ENCODE measurements at places on chromosomes 4 and X.

GRCh38 chr4:128502818-128503527 lies 215.4 kb upstream of the PGRMC2 start:
- DNase-seq: no peak

DNA sequence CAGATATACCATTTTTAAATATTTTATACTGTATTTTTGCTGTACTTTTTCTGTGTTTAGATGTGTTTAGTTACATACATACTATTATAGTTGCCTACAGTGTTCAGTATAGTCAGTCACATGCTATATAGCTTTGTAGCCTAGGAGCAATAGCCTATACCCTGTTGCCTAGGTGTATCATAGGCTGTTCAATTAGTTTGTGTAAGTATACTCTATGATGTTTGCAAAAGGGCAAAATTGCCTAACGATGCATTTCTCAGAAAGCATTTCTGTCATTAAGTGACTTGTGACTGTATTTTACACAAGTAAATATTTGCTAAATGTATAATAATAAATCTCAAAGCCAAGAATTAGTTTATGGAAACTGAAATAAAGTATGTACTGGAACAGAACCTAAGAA lies 9.5 kb downstream of the ETFDH start:
- DNase-seq: no peak

DNA sequence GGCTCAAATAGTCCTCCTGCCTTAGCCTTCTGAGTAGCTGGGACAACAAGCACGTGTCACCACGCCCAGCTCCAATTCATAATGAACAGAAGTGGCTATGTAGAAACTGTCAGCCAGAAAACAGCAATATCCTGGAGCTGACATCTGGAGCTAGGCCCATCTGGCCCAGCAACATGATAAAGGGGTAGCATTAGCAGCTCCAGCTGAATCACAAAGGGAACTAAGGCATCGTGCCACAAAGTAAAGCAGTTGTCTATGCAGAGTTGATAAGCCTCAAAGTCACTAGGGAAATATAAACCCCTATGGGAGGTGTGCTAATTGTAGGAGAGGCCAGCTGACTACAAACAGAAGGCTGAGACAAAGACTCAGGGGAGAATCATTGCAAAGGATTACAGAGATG lies 270.5 kb upstream of the GPC4 start:
- DNase-seq: no peak

GRCh38 chr4:184395971-184396391 lies 78.4 kb downstream of the IRF2 start:
- no peak for DNase-seq

- DNase-seq: no peak
Observed at GRCh38 chr4:111441687-111442086, 703.6 kb upstream of the FAM241A start.

- DNase-seq: no peak
Observed at GRCh38 chr4:124487651-124488050, 224.9 kb downstream of the ANKRD50 start.

DNA sequence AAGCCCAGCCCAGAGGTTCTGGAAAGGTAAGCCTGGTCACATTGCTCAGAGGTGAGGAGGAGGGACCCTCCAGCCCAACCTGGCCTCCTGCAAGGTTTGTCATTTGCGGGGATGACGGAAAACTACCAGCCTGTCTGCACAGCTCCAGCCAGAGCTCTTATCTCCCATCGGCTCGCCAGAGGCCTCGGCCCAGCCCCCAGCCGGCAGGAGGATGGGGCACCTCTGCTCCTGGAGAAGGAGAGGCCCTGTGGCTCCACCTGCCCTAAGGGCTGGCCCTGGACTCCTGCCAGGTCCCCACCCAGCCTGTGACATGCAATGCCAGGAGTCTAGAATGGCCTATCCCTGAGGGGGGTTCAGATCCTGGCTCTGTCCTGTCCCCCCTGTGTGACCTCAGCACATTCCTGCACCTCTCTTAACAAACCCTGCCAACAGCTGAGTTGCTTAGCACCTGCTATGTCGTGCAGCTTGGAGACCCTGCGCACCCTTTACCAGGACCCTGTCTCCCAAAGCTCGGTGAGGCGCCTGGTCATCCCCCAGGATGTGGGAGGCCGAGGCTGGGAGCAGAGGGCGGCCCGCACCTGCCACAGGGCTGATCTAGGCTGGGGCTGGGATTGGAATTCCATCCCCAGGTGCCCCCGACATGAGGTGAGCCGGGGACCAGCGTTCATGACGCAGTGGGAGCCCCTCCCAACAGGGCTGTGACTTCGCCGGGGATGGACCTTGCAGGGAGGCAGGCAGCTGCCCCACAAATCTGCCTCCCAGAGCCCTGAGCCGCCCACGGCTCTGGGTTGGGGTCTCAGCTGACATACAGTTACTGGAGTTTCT lies 14.4 kb downstream of the ADRA2C start:
- no peak for DNase-seq

DNA sequence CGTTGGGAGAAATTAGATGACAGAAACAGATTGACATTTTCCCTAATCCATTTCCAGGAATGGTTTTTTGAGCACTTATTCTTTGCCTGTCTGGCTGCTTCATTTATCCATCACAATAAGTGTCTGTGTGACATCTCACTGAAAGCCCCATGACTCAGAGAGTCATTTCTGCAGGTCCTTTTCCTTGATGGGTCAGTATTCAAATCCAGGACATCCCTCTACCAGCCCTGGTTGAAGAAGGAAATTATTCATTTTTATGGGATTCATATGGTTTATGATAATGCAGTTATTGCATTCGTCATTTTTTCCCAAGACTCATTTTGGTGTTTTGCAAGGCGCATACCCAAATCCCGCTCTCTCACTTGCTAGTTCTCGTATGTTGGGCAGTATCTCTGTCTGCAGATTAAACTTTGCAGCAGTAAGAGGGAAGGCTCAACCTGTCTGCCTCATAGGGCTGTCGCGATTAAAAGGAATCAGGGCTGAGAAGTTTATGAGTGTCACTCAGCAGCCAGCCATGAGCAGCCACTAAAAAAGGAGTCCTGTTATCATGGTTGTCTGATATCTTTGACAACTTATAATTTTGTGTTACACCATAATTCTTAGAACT lies 44.0 kb downstream of the GYG2 start:
- no peak for DNase-seq

DNA sequence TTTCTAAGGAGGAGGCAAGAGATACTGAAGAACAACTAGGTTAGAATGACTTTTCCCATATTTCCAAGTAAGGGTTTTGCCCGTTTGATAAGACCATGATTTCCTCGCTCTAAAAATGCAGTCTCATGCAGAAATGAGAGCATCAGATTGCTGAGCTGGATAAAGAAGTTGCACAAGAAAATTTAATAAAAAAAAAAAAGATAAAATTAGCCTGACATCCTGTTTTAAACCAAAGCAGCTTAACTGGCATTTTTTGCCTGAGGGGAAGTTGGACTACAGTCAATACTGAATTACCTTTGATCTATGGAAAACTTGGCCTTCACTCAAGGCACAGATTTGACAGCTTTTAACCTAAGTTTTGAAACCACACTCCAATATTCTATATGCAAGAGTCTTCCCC lies 208.4 kb downstream of the GASK1B start:
- DNase-seq: no peak

- no peak for DNase-seq
Observed at GRCh38 chr4:100881283-100881682, 363.5 kb upstream of the EMCN start.

DNA sequence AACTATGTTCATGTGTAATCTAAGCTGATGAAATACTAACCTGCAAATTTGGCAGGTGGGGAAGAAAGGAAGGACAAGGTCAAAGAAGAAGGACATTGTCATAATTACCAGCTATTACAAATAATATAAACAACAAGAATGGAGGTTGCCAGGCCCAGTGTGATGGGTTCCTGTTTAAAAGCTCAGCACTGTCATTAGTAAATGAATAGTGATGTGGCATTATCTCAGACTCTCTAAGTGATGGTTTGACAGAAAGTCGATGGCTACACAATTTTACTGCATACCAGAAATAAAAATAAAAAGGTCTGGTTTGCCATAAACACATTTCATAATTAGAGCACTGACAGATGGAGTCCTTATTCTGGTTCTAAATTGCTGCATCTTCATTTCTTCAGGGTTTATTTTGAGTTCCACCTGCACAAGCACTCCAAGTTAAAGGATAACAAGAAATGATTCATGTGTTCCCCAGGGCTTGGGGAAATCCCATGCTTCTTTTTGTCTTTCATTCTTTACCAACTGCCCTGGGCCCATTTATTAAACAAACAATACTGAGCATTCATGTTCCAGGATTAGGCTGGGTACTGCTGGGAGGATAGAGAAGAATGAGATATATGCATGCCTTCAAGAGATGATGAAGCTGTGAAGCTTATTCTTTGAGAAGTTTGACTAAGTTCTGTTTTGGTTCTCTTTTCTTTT lies 367.8 kb upstream of the RASGEF1B start:
- no peak for DNase-seq

- no peak for DNase-seq
Observed at GRCh38 chr4:75514949-75515612, 808 bp downstream of the THAP6 start.

DNA sequence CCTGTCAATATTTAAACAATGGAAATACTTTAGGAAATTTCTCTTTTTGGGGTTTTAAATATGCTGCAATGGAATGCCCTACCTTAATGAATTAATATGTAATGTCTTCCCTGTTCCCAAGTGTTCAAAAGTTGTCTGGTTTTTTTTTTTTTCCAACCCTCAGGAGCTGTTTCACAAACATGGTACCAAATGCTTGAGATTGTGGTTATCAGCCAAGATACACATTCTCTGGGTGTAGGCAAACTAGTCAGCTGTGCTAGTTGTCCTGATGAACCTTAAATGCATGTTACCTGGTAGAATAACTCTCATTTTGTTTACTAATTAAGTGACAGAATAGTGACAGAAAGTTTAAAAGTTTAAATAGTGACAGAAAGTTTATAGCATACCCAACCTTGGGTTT lies 50.7 kb downstream of the FHL1 start:
- DNase-seq: no peak

DNA sequence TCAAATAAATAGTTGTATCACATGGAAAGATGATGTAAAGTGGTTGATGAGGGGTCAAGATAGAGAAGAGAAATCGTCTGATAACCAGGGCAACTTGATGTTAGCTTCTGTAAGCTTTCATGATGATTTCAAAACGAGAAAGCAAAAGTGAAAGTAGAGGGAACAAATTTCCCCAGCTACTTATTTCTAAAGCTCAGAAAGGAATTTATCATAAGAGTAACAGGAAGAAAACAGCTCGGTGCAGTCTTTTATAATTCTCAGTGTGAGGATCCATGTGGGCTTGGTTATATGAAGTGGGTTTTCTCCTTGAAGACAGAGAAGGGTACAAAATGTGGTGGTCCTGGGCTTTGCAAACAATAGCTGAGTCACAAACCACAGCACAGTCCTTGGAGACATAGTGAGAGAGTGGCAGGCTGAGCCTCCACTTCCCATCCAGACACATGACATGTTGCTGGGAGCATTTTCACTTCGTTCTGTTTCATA lies 32.1 kb upstream of the GLRA2 start:
- DNase-seq: no peak

DNA sequence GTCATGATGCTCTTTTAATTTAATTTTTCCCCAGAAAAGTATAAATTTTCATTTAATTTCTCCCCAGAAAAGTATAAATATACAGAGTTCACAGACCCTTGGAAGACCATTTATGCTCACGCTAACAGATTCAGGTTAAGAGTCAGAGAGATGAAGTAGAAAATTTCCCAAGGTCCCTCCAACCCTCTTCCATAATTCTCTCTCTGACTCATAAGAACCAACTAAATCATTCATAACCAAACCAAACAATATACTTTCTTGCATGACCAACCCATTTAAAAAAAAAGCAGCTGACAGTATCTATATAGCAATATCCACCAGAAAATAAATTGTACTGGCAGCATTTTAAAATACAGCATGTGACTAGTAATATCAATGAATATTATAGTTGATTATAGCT lies 3.9 kb downstream of the KLHL8 start:
- DNase-seq: no peak

GRCh38 chr4:187251896-187252295 lies 528.2 kb upstream of the FAT1 start:
- no peak for DNase-seq
